CD4-positive, alpha-beta T cell treated with Interleukin-2 at 100 ng/mL for 4 hours (primary cell): ENCODE measurements at places on chromosomes 2 and 18.
A peak's percentile ranks its signal among the peaks of the same experiment; 100 is the strongest.

DNA sequence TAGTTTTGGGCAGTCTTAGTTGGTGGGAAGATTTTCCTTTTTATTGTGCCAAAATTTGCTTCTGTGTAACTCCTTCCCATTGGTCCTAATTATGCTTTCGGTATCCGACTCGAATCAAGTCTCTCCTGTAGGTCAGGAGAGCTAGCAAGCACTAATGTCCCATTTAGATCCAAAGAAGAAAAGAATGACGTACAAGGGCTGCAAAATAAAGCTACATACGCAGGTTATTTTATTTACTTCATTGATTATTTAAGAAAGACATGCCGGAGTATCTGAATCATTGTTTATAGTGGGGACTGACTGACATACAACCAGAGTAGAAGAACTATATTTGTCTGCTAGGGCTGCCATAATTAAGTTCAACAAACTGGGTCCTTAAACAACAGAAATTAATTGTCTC lies 648.5 kb downstream of the CPS1 start:
- no peak for DNase-seq

DNA sequence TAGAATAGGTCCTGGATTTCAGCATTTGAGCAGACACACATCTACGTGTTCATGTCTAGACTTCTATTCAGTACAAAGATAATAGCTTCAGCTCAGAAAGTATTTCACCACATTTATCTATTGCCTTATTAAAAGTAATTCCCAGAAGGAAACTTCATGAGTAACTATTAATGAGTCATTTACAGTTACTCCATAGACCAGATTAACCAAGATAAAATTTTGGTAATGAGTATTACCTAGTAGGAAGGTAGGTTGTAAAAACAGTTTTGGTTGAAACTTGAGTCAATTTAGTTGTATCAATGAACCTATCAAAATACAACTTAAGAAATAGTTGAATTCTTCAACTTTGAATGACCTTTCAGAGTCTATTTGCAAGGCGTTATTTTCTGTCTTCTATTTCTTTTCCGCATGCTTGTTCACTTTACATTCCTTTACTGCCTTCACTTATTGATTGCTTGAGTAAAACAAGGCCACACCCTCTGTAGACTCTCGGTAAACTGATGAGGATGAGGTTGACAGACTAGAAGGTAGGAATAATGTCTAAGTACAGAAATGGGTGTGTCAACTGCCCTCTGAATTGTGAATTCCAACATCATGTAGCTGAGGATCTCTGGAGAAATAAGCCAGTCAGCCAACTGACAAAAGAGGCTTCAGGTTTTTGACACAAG lies 1165.6 kb upstream of the ZEB2 start:
- no peak for DNase-seq

- DNase-seq = no peak
Observed at GRCh38 chr2:42044939-42045338, 2.9 kb upstream of the PKDCC start.

DNA sequence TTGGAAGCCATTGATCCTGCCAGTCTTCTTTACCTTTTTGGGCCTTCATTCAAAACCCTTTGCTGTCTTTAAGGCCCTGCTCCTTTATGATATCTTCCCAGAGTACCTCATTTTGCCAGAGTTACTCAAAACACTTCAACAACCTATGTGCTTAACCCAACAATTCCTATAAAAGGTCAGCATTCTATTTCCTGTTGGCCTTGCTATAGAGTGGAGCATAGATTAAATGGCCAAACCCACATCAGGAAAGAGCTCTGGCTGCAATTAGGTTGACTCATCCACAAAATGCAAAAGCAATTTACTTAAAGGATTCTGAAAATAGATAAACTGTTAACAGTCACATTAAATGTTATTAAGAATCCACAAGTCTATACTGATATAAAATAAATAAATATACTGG lies 21.2 kb downstream of the MRPL33 start:
- no peak for DNase-seq

DNA sequence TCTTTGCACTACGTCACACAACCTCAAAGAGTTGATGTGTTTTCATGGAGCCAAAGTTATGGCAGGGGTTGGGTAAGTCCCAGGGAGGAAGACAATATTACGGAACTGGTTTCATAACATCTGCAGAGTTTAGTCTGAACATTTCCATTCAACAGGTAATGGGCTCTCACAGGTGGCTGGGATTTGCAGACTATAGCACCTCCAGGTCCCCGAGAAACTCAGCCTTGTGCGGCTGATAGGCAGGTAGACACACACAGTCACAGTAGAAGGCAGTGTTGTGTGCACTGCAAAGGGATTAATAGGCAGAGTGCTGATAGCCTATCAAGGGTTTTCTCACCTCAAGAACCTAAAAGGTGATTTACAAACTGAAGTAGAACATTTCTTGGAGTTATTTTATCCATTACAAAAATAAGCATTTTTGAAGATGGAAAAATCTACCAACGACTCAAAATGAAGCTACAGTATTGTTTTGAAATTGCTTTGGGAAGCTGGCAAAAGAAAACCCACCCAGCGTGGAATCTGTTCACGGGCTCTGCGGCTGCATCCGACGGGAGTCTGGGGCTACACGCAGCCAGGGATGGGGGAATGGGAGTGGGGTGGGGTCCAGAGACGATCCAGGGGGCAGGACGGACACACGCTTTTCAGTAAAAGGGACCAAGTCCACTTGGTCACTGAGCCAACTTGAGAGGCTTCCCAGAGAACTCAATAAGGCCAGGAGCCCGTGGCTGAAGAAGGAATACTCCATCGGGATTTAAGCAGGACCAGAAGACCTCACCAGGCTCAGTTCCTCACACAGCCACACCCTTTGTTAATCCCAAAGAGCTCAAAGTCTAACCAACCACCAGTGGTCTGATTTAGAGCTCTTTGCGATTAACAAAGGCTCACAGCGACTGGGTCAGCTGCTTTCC lies 82.9 kb downstream of the CHRNA1 start:
- DNase-seq = no peak

DNA sequence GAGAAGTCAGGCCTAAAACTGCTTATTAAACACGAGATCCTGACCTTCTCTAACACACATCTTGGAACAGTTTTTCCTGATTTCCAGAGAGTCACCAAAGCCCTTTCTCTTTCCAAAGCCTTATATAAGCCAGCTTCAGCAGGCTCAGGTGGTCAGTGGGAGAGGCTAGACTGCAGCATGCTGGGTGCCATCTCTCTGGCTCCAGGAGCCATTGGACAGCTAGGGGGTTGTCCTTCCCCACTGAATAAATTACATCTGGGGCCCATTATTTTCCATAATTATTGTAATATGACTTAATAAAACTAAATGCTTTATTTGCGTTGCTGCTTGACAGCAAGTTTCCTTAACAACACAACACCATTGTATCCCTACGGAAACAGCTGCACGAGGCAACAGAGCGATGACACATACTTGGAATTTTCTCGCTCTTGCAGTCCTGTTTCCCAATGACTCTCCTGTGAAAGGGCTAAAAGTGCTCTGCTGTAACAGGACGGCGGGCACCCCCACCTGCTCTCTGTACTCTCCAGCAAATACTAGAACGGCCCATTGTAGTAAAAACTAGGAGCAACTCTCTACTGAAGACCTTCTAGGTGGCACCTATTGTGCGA lies 160.6 kb downstream of the RNF144A start:
- DNase-seq = no peak

GRCh38 chr2:208269091-208269490 lies 3.0 kb downstream of the PIKFYVE start:
- no peak for DNase-seq

DNA sequence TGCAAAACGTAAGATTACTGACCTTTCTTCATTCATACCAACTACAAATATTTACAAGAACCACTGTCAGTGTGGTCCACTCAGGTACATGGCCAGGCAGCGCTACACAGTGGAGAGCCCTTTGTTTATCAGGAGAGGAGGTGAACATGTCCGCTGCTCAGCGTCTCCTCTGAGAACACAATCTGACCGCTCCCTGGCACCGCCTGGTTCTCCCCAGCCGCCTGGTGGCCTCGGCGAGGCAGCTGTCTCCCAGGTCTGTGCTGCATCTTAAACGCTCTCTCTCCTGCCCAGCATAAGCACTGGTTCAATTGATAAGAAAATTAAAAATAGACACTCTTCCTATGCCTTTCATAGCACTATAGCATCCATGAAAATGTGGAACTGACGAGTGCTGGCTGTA lies 146.8 kb upstream of the PXDN start:
- DNase-seq = no peak

- no peak for DNase-seq
Observed at GRCh38 chr18:35625232-35625631, 43.7 kb downstream of the GALNT1 start.

DNA sequence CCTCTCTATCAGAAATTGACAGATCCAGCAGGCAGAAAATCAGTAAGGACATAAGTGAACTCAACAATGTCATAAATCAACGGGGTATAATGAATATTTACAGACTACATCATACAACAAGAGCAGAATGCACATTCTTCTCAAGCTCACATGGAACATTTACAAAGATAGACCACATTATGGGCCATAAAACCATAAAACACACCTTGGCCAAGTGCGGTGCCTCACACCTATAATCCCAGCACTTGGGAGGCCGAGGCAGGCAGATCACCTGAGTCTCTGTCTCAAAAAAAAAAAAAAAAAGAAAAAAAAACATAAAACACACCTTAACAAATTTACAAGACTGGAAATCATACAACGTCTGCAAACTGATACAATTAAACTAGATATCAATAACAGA lies 36.7 kb downstream of the FBXO15 start:
- no peak for DNase-seq

- DNase-seq = peak; percentile 31
Observed at GRCh38 chr18:47953471-47953931, 23.0 kb upstream of the SMAD2 start.

GRCh38 chr2:188645986-188646385 lies 328.2 kb upstream of the COL3A1 start:
- DNase-seq = no peak

DNA sequence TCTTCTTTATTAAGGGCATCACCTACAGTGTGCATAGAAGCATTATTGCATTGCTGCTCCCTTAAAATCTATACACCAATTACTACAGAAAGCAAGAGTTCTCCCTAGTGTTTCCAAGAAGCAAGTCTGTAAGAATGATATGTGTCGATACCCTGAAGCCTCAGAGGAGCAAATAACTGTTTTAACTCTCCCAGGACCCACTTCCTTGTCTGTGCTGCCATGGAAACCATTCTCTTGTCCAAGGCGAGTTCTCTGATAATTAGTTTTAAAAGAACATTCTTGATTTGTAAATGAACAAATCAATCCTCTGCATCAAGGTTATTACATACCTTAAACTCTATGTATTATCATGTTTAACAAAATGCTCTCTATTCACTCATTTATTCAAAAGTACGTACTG lies 326.8 kb upstream of the KLHL14 start:
- no peak for DNase-seq

DNA sequence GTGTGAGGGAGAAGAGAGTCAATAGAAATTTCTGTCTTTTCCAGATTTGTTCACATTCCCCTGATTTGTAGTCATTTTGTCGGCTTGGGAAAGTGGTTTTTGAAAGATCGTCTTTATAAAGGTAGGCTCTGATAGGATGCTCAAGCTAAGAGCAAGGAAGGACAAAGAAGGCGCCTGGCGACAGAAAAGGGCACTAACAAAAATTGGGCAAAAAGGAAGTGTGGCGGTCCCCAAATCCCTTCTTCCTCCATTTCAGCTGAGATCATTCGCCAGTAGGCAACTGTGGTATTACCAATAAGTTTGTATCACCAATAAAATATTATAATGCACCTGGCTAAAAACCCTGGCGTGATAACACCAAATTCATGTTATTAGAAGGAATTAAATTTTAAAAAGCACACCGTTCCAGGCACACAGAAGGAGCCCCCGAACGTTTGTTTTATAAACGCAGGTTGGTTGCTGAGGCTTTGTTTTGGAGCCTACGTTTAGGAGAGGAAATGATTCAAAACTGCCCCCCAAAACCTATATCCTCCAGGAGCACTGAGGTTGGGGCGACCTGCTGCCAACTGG lies 756 bp upstream of the PTPN4 start:
- DNase-seq = no peak

DNA sequence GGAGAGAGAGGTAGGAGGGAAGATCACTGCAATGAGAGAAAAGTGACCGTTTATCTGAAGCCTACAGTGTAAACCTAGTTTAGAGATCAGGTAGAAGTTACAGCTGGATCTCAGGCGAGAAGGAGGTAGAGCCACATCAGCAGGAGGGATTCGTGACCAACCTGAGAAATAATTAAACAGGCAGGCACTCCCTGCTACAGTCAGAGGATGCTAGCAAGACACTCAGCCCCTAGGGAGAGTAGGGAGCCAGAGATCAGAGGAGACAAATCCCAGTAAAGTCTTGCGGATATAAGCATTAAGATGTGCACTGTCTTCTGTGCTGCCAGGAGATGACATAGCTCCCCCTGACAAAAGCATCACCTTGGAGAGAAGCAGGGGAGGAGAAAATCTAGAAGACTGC lies 629.1 kb upstream of the SLC39A10 start:
- no peak for DNase-seq

GRCh38 chr18:26943906-26944305 lies 78.4 kb upstream of the AQP4 start:
- DNase-seq = no peak

DNA sequence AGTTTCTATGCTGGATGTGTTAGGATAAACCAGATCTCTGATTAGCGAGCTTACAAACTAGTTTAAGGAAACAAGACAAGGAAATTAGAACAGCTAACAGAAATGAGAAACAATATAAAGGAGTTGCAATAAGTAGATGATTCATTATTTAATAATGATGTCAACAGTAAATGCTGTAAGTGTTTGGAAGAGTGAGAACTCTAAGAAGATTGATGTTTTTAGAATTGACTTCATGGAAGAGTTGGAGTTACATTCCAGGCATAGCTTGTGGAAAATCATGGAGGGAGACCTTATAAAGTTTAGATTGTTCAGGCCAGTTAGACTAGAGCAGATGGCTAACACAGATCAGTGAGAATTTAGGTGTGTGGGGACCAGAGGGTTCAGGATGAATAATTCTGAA lies 32.6 kb downstream of the PPP1R1C start:
- DNase-seq = no peak

GRCh38 chr2:170843656-170844055 lies 27.0 kb downstream of the GAD1 start:
- DNase-seq = peak; percentile 23

- DNase-seq = no peak
Observed at GRCh38 chr2:21822505-21822904, 698.7 kb downstream of the TDRD15 start.

DNA sequence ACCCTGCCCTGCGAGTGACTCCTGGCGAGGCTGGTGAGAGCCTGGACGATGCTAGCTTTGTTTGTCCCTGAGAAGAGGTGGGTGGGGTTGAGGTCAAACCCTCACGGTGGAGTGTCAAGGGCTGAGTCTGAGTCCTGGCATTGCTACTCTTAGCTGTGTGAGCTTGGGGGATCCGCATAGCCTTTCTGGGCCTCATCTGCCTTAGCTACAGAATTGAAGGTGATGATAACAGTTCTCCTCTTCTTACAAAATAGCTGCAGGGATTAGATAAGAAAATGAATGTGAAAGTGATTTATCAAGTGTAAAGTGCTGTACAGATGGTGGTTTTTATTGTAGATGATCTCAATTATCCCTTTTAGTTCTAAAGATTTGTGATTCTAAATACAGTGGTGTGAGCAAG lies 144.6 kb downstream of the LPIN1 start:
- DNase-seq = no peak
